Activated effector memory CD4-positive, alpha-beta T cell treated with Interleukin-2 at 50 U/mL for 16 hours (primary cell): ENCODE measurements at places on chromosomes 2 and 18.

GRCh38 chr2:42176992-42177738 lies 8.0 kb downstream of the EML4 start:
- DNase-seq, result no peak

DNA sequence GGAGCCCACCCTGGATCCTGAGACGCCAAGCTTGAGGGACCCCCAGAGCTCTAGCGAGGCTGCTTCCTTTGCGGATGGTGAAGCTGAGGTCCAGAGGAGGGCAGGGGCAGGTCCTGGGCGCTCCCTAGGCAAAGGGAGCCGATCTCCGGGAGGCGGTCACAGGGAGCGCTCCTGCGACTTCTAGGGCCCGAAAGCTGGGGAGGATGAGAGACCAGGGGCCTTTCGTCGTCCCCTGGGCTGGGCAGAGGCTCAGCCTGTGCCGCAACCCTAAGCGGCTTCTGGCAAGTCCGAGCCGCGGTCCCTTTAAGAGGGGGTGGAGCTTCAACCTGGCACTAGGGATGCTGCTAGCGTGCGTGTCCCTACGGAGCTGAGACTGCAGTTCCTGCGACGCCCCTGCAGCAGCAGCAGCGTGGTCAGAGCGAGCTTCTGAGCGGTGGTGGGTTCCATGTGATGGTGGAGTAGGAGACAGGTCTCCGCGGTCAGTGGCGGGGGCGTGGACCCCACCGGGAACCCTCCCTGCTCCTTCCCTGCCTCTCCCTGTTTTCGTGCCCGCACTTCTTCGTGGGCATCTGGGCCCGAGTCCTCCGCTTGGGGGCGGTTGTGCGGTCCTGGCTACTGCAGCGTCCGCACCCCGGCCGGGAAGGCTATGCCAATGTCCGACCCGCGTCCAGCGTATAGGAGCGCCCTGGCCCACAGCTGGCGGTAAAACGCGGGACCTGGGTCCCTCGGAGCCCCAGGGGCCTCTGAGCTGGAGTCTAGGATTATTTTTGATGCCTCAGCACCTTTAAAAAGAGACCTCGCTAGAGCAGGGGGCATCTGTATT lies 154.6 kb downstream of the CCDC74A start:
- peak; percentile 66 for DNase-seq

DNA sequence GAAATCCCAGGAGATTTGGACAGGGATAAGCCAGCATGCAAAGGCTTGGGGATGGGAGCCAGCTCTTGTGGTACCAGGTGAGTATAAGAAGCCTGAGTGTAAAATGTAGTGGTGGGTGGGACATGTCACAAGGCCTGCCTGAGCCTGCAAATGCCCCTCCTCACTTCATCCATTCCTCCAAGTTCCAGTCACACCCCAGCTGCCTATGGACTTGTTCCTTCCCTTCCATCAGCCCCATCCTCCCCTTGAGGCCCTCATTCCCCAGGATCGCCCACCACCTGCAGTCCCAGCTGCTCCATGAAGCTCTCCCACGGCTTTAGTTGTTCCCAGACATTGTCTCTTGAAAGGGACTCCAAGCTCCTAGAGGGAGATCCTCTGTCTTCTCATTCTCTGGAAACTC lies 81.5 kb downstream of the MARCO start:
- DNase-seq, result no peak

GRCh38 chr2:45699032-45699658 lies 47.7 kb downstream of the PRKCE start:
- no peak for DNase-seq

- DNase-seq, result no peak
Measured at GRCh38 chr2:236689981-236690380, 120.4 kb downstream of the ACKR3 start.

DNA sequence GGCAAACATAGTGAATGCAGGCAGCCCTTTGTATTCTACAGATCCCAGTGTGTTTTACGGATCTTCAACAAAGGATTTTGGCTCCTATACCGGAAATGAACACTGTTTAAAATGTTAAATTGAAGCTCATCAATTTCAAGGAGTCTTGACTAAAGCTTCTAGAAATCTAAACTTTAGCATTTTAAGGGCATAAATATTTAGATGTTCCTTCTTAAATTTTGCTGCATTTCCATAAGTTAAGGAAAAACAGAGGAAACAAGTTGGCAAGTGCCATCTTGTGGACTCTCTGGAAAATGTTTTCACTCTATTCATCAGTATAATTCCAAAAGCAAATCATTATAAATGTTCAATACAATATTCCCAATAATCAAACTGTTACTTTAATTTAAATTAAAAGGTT lies 19.6 kb downstream of the CHN1 start:
- no peak for DNase-seq

GRCh38 chr2:177992992-177993391 lies 79.6 kb downstream of the PDE11A start:
- no peak for DNase-seq

DNA sequence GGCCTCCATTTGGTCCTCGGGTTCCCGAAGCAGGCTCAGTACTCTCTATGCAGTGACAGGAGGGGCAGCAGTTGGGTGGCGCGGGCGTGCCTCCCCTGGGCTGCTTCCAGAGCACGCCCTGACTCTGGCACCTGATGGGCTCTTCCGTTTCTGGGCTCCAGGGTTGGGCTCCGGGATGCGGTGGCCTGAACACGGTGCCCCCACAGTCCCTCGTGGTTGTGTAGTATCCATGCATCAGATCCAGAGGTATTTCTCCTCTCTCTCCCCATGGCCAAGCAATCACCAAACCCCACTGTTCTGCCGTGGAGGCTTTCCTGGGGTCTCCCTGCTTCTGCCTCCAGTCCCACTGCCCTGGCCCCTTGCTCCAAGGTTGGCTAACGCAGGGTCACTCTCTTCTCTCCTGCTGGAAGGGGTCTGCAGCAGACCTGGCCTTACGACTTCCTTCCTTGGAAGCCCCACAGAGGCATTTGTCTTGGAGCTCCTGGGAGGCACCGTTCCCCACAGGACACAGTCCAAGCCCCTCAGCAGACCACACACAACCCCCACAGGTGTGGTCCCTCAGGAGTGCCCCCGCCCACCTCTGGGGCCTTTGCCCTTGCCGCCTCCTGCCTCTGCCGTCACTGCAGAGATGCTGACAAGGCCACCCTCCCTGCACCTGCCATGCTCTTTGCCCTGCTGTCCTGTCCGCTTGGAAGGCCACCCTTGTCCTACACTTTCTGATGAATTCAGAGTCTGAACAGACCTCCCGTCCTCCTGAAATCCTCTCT lies 136.6 kb upstream of the ASB18 start:
- DNase-seq, result no peak

- no peak for DNase-seq
Measured at GRCh38 chr2:36713310-36713709, 16.8 kb downstream of the VIT start.

- DNase-seq, result peak; percentile 19
Measured at GRCh38 chr2:84782717-84783442, 98.0 kb downstream of the TRABD2A start.

- DNase-seq, result no peak
Measured at GRCh38 chr2:233794128-233794658, 16.1 kb downstream of the MROH2A start.

- DNase-seq, result no peak
Measured at GRCh38 chr2:22885245-22885644, 499.7 kb upstream of the KLHL29 start.

- no peak for DNase-seq
Measured at GRCh38 chr2:54881759-54882158, 158.3 kb downstream of the EML6 start.

DNA sequence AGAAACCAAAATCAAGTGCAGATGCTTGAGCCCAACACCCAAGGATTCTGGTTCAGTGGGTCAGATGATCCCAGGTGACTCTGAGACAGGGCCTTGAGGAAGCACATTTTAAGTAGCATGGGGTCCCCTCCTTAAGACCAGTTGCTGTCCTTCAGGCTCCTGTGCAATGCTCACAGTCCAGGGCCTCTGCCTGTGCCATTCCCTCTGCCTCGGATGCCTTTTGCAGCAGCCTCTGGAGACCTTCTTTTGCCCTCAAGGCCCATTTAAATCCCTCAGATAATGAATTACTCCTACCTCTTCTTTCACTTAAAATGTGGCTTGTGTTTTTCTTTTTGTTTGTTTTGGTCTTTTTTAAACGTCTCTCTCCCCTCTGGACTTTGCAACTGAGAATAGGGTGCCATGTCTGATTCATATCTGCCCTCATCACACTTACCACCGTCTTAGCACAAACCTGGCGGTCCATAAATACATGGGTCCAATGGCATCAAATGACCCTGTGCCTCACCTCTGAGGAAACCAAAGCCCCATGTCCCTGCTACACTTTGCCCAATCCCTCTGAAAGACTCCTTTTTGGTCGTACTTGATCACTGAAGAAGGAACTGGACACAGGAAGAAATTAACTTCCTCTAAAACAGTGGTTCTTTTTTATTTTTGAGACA lies 14.2 kb downstream of the ACTG2 start:
- no peak for DNase-seq

DNA sequence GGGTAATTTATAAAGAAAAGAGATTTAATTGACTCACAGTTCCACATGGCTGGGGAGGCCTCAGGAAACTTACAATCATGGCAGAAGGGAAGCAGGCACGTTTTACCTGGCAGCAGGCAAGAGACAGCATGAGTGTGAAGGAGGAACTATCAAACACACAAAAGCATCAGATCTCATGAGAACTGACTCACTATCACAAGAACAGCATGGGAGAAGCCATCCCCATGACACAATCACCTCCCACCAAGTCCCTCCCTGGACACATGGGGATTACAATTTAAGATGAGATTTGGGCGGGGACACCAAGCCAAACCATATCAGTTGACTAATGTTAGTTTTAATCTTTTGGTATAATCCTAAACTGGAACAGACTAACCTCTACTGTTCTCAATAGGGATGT lies 49.1 kb upstream of the CPO start:
- DNase-seq, result no peak

GRCh38 chr2:1622521-1623200 lies 121.7 kb downstream of the PXDN start:
- no peak for DNase-seq

GRCh38 chr2:88754585-88755320 lies 63.3 kb downstream of the RPIA start:
- no peak for DNase-seq

GRCh38 chr2:12867631-12868287 lies 151.0 kb downstream of the TRIB2 start:
- no peak for DNase-seq

DNA sequence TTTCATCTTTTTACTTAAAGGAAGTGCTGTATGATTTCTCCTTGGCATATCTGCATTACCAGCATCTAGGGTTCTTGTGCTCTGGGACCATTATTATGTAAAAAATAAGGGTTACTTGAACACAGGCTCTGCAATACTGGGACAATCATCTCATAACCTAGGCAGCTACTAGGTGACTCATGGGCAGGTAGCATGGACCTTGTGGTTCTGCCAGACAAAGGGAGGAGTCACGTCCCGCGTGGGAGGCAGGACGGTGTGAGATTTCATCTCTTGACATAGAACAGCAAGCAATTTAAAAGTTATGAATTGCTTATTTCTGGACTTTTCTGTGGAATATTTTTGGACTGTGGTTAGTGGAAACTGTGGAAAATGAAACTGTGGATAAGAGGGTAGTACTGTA lies 34.1 kb downstream of the ASAP2 start:
- no peak for DNase-seq

- no peak for DNase-seq
Measured at GRCh38 chr2:54950811-54951210, 99.4 kb downstream of the RTN4 start.

- no peak for DNase-seq
Measured at GRCh38 chr2:43328832-43329231, 102.4 kb upstream of the ZFP36L2 start.

- DNase-seq, result no peak
Measured at GRCh38 chr2:133642791-133643191, 74.5 kb upstream of the NCKAP5 start.

GRCh38 chr2:39632876-39633275 lies 32.8 kb upstream of the TMEM178A start:
- DNase-seq, result no peak

DNA sequence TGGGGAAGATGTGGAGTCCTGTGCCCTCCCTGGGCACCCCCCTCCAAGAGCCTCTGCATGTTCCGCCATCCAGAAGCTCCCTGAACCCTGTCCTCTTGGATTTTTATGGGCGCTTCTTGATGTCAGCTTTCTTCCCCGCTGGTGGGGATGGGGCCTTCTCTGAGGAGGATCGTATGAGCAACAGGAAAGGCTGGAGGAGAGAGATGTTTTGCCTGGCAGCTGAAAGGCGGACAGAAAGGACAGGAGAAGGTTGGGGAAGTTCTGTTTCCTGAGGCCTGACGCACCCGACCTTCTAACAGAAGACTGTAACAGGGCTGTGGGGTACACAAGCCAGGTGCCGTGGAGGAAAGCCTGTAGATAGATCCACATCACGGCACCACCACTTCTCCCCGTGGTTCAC lies 238.8 kb downstream of the LDLRAD4 start:
- no peak for DNase-seq

GRCh38 chr2:175726223-175726622 lies 275.8 kb downstream of the LNPK start:
- DNase-seq, result no peak

GRCh38 chr2:165778653-165779451 lies 15.2 kb downstream of the GALNT3 start:
- no peak for DNase-seq

DNA sequence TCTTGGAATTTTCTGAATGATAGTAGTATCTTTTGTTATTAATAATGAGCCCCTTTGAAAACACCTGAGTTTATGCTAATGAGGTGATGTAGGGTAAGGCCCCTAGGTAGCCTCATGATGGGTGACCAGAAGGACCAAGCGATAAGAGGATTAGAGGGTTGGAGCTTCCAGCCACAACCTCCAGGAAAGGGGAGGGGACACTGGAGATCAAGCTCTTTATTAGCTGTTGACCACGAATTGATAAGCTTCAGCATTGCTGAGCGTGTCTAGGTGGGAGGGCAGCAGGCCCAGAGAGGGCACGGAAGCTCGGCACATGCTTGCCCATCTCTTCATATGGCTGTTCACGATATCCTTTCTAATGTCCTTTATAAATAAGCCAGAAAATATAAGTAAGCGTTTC lies 39.0 kb downstream of the KIAA2012 start:
- DNase-seq, result no peak

- no peak for DNase-seq
Measured at GRCh38 chr2:235494716-235495372, 1.0 kb downstream of the AGAP1 start.

DNA sequence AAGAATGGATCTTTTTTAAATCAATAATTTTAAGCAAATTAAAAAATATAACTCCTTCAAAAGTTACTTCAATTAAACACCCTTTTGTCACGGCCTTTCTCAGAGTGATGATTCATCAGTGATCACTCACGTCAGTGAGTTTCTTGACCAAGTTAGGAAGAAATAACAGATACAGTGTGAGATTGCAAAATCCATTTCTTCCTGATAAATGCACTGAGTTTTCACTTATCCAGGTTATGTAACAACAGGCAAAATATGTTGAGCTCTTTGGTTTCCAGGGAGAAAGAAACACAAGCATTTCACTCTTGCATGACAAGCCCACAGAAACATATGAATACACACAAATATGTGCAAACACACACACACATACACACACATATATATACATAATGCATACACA lies 195.9 kb upstream of the CYRIA start:
- DNase-seq, result no peak

- no peak for DNase-seq
Measured at GRCh38 chr2:34419856-34420255, 820.8 kb upstream of the FAM98A start.
